ENCODE measurements at places on chromosomes 3 and 15.

- H3K4me1 ChIP-seq: peaks cover 15% of the 10 kb centered on the region
- H3K36me3 ChIP-seq: peaks cover 17% of the 10 kb centered on the region
- no peak for DNase-seq
- no peak overlapping the region for H3K4me3 ChIP-seq
Observed at GRCh38 chr3:15805756-15806266, 8.0 kb upstream of the ANKRD28 start.

DNA sequence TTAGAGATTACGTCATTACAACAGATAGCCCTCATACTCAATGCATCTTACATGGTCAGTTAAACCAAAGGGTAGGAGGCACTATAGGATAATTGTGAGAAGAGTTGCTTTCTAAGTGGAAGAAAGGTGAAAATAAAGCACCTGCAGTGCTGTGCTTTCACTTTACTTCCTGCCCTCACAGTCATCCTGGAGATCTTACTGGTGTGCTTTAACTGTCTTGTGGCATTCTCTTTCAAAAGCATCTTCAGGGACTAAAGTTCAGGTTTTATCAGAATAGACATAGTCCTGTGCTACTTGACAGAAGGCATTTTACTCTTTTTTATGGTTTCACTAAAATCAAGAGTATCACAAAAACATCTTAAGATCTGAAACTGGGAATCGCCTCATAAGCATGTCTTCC, 286.6 kb downstream of the ZBTB20 start:
- H3K4me3 ChIP-seq: no peak overlapping the region
- no peak for DNase-seq
- no peak overlapping the region for H3K27ac ChIP-seq
- no peaks in the 10 kb centered on the region for H3K27me3 ChIP-seq
- no peaks in the 10 kb centered on the region for H3K36me3 ChIP-seq

DNA sequence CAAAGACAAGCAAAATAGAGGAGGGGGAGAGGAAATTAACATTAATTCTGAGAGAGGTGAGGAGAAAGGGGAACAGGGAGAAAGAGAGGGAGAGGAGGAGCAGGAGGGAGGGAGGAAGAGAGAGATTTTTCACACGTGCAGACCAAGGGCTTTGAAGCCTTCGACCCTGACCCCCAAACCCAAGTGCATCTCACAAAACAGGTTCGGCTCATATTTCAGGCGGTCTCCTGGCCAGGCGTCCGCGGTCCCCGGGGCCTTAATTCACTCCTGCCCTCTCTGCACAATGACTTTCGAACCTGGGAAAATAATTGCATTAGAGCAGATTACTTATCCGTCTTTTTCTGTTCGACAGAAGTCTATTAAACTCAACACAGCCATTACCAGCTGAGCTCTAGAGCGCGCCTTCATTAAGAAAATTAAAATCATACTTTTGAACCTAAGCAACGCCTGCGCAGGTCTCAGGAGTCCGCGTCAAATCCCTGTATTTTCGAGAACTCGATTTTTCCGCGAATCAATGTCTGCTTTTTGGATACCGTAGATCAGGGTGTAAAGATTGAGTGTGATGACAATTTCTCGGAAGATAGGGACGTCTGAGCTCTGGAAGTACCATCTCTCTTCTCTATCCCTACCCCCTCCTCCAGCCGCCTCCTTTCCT, 220.7 kb downstream of the MEIS2 start:
- peaks cover 43% of the 10 kb centered on the region for H3K4me1 ChIP-seq
- DNase-seq: no peak
- peaks cover 78% of the 10 kb centered on the region for H3K27me3 ChIP-seq
- no peak overlapping the region for H3K27ac ChIP-seq

DNA sequence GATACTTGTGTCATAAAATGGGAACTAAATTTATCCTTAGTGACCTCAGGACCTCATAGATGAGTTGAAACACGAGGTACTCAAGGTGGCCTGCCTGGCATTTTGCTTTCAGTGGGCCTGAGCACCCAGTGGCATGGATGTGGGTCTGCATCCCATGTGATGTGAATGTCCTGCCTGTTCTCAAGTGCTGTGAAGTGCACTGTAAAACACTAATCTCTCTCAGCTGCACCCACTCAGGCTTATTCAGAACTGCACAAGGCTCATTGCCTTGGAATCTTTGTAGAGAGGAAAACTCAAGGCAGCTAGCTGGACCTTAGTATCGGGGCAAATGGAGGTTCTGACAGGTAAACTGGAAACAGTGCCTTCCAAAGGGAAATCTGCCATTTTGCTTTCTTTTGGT, 767.0 kb downstream of the TUSC7 start:
- no peaks in the 10 kb centered on the region for H3K27me3 ChIP-seq
- H3K27ac ChIP-seq: no peak overlapping the region
- DNase-seq: no peak
- H3K4me3 ChIP-seq: no peak overlapping the region
- H3K4me1 ChIP-seq: peaks cover 12% of the 10 kb centered on the region
- no peaks in the 10 kb centered on the region for H3K36me3 ChIP-seq

- DNase-seq: no peak
- H3K27ac ChIP-seq: no peak overlapping the region
Observed at GRCh38 chr3:145981056-145981455, 179.9 kb downstream of the PLOD2 start.

- no peaks in the 10 kb centered on the region for H3K36me3 ChIP-seq
- H3K27ac ChIP-seq: peak overlapping the region; percentile 40
- peak overlapping the region; percentile 49 for H3K4me3 ChIP-seq
- H3K4me1 ChIP-seq: peaks cover 24% of the 10 kb centered on the region
- DNase-seq: no peak
Observed at GRCh38 chr3:13507570-13508339, 27.6 kb downstream of the HDAC11 start.

GRCh38 chr3:299590-300301, 103.2 kb downstream of the CHL1 start:
- H3K27ac ChIP-seq: no peak overlapping the region
- no peaks in the 10 kb centered on the region for H3K4me1 ChIP-seq
- no peak overlapping the region for H3K4me3 ChIP-seq

DNA sequence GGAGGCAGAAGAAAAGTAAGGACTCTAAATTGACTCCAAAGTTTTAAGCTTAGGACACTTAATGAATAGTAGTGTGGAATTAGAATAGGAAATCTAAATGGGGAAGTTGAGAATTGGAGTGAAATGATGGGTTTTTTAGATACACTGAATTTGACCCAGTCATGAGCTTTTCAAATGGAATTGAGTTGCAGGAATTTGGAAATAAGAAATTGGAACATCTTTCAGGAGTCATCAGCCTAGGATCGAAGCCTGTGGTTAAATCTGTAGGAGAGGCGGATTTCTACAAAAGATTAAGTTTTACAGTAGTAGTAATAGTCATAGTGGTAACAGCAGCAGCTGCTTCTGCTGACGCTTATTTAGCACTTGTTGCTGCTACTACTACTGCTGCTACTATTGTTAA, 129.0 kb upstream of the LRRFIP2 start:
- no peak overlapping the region for H3K27ac ChIP-seq
- H3K4me3 ChIP-seq: no peak overlapping the region
- H3K36me3 ChIP-seq: peaks cover 18% of the 10 kb centered on the region
- DNase-seq: no peak

- peaks cover 13% of the 10 kb centered on the region for H3K4me1 ChIP-seq
- DNase-seq: no peak
- H3K36me3 ChIP-seq: no peaks in the 10 kb centered on the region
- H3K4me3 ChIP-seq: no peak overlapping the region
- no peaks in the 10 kb centered on the region for H3K27me3 ChIP-seq
Observed at GRCh38 chr3:119792270-119792669, 10.4 kb downstream of the NR1I2 start.

DNA sequence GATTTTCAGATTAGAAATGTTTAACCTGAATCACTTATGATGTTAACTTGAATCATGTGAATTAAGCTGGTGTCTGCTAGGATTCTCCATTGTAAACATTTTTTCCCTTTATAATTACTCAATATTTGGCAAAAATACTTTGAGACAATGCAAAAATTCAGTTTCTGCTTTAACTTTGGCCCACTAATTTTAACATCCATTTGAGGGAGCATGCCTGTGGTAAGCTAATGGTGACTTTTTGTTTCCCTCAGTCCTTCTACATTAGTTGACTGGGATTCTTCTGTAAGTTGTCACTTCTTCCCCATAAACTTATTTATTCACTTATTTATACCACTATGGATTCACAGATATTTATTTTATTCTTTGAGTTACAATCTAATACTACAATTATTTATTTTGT, 59.3 kb downstream of the PIK3R4 start:
- H3K4me3 ChIP-seq: no peak overlapping the region
- H3K27me3 ChIP-seq: no peaks in the 10 kb centered on the region
- H3K36me3 ChIP-seq: peaks cover 37% of the 10 kb centered on the region
- H3K4me1 ChIP-seq: no peaks in the 10 kb centered on the region
- H3K27ac ChIP-seq: no peak overlapping the region
- no peak for DNase-seq

DNA sequence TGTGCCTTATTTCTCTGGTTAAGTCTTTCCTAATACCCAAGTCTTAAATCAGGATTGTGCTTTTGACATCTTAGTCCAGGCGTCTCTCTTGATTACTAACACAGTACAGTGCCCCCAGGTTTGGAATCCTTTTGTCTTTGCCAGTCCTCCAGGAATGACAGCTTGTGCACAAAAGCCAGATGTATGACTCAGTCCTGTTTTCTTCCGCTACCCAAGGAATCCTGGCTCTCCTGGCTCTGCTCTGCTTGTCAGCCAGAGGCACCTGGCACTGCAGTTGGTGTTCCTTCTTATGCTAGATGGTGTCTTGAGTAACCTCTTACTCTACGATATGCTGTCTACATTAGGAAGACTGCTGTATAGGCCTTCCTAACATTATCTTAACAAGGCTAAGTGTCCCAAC, 728.2 kb upstream of the NECTIN3 start:
- H3K27ac ChIP-seq: no peak overlapping the region
- DNase-seq: no peak
- H3K36me3 ChIP-seq: no peaks in the 10 kb centered on the region
- no peak overlapping the region for H3K4me3 ChIP-seq

GRCh38 chr3:37853691-37854413, 7.8 kb upstream of the CTDSPL start:
- no peak overlapping the region for H3K27ac ChIP-seq
- H3K36me3 ChIP-seq: peaks cover 7% of the 10 kb centered on the region
- DNase-seq: no peak

DNA sequence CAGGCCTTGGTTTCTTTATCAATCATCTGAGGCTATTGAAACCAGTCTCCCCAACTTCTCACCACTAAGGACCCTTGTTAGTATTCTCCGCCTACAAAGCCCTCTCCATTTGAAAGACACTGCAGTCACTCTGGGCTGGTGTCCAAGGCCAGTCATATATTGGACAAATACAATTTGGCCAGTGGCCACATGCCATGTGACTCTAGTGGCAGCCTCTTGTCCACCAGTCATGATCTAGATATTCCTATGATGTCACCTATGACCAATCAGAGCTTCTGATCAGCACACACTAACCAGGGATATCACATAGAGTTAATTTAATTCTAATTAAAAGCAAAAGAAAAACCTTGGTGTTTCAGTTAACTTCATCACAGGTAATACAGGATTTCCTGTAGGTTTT, 68.2 kb downstream of the RAB11A start:
- peaks cover 5% of the 10 kb centered on the region for H3K4me1 ChIP-seq
- H3K36me3 ChIP-seq: no peaks in the 10 kb centered on the region
- no peak overlapping the region for H3K4me3 ChIP-seq
- no peak for DNase-seq
- H3K27me3 ChIP-seq: no peaks in the 10 kb centered on the region

DNA sequence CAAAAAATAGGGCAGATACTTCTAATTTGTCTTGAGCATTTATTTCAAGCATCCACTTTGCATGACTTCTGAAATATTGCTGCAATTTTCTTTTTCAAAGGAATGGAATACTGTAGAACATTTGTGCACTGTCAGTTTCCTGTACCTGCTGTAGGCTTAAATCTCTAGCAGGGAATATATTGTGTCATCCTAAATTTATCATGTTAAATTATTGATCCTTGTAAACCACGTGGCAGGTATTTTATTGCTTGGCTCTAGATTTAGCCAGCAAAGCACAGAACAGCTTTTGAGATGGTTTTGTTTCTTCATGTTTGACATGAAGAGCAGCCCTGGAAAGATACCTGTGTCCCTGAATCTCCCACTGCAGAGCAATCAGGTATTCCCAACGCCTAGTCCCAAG, 470.1 kb downstream of the GABRG3 start:
- peaks cover 5% of the 10 kb centered on the region for H3K4me1 ChIP-seq
- no peaks in the 10 kb centered on the region for H3K36me3 ChIP-seq
- no peak overlapping the region for H3K4me3 ChIP-seq
- no peaks in the 10 kb centered on the region for H3K27me3 ChIP-seq
- H3K27ac ChIP-seq: no peak overlapping the region

DNA sequence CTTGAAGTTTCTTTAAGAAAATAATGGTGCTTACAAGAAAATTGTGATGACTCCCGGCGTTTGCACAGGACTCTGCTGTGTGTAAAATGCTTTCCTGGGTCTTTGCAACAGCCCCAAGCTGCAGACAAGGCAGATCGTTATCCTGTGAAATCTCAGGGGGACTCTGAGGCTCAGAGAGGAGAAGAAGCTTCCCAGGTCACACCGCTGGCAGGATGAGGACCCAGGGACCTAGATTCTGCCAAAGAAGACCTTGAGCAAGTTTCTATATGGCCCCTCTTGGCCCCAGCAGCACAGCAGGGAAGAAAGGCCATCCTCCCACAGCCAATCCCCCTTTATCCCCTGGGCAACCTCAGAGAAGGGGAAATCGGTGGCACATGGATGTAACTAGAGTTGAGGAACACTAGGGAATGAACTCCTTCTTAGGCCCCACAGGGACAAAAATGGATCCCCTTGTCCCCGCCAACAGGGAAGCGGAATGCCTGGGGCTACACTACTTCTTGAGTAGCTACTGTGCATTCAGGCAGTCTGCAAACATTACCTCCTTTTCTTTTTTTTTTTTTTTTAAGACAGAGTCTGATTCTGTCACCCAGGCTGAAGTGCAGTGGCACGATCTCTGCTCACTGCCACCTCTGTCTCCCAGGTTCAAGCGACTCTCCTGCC, 72.8 kb downstream of the CPN2 start:
- peak overlapping the region; percentile 39 for H3K27ac ChIP-seq
- DNase-seq: no peak
- peaks cover 11% of the 10 kb centered on the region for H3K27me3 ChIP-seq
- peak overlapping the region; percentile 33 for H3K4me3 ChIP-seq
- no peaks in the 10 kb centered on the region for H3K36me3 ChIP-seq
- H3K4me1 ChIP-seq: peaks cover 58% of the 10 kb centered on the region

DNA sequence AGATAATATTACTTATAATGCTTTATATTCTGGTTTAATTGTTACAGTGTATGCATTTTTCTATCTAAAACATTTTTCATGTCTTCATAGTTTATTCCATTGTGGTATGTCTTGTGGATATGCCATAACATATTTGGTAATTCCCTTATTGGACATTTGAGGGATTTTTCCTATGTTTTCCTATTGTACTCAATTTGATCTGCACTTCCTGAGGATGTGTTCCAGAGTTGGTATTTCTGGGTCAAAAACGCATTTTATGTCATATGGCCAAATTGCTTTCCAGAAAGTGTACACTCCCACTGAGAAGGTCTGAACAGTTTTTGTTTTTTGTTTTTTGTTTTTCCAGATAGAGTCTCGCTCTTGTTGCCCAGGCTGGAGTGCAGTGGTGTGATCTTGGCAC, 6.8 kb downstream of the ARL8B start:
- H3K36me3 ChIP-seq: peaks cover 11% of the 10 kb centered on the region
- DNase-seq: no peak
